Stimulated activated CD8-positive, alpha-beta memory T cell treated with anti-CD3 and anti-CD28 coated beads, Interleukin-15, amount 100 ng/mL, for 48 hours (primary cell): ENCODE measurements at places on chromosomes 2 and 18.

- DNase-seq, result no peak
These were observed 66.0 kb upstream of the ITGA6 start for GRCh38 chr2:172361360-172361759.

DNA sequence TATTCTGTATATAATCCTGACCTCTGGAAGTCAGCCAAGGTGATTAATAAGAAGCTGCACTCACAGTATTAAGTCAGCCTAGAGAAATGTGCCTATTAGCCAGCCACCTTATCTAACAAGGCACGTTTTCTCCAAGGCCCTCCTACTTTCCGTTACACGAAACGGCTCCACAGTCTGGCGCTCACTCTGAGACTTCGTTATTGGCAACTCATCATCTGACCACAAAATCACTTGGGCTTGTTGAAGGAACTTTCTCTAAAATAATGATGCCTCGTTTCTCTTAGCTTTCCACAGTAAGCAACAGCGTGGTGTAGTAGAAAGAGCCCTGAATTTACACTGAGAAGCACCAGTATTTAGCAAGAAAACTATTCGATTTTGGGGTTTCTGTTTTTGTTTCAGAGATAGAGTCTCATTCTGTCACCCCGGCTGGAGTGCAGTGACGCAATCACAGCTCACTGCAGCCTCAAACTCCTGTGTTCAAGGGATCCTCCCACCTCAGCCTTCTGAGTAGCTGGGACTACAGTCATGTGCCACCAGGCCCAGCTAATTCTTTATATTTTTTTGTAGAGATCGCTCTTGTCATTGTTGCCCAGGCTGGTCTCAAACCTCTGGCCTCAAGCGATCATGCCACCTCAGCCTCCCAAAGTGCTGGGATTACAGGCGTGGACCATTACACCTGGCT, 53.6 kb upstream of the SLC14A1 start:
- DNase-seq, result no peak

- DNase-seq, result no peak
These were observed 124.5 kb upstream of the CTDP1 start for GRCh38 chr18:79554945-79555645.

- no peak for DNase-seq
These were observed 100.0 kb upstream of the HDAC4 start for GRCh38 chr2:239500574-239501550.

DNA sequence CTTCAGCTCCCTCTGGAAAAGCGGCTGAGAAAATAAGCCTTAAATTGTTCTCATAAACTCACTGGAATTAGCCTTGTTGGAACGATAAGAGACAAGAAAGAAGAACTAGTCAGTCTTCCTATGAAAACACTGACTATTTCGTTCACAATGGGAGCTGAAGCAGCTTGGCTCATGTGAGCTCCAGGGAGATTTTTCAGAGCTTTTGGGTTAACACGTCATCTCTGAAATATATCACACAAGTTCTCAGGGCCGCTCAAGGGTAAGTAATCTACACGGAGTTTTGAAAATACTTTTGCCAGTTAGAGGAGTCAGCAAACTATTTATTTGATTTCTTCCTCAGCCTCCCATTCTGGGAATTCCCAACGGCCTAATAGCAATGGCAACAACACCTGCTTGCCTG, 316.2 kb upstream of the MGAT5 start:
- no peak for DNase-seq

- DNase-seq, result no peak
These were observed 38.8 kb downstream of the MFSD6 start for GRCh38 chr2:190446750-190447516.
